Myocyte (in vitro differentiated cells): ENCODE measurements at places on chromosomes 12 and 14. TPM values are rescaled to one million over a fixed set of nuclear protein-coding genes. Genes with fewer than 3 reads are reported as not detected.
A peak's percentile ranks its signal among the peaks of the same experiment; 100 is the strongest.

Gene STRAP
- total RNA-seq = 116 and 121 TPM in 2 replicates

Gene NEDD1
- total RNA-seq = 23.8 and 27.7 TPM in 2 replicates

Gene HOXC5
- total RNA-seq = 1.2 and 1.4 TPM in 2 replicates

Gene A2ML1
- not detected in 2 replicates for total RNA-seq

Gene CABP1
- total RNA-seq = not detected in 2 replicates

Gene CEP170B
- 45.5 and 58.2 TPM in 2 replicates for total RNA-seq

Gene RTN1
- 0.29 and 0.36 TPM in 2 replicates for total RNA-seq

GRCh38 chr12:111557271-111558106, 41.6 kb downstream of the ATXN2 start:
- DNase-seq = no peak

DNA sequence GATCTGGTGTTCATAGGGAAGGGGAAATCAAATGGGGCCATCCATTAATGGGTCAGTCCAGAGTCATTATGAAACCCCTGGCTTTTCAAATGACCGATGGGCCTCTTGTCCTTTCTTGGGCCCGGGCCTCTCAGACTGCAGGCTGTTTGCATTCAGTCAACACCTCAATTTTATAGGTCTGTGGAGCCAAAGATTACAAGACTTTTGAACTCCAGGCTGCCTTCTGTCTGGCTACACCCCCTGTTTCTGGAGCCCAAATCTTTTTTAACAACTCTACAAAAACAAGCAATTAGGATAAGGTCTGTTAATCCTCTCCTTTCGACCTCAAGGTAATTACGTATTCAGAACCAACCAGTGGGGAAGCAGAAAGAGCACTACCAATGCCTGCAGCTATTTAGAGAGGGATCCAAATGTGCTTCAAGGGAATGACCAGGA, 35.6 kb downstream of the DUSP6 start:
- no peak for DNase-seq

- DNase-seq = no peak
These were observed 26.6 kb downstream of the ATF7 start for GRCh38 chr12:53599579-53599978.

DNA sequence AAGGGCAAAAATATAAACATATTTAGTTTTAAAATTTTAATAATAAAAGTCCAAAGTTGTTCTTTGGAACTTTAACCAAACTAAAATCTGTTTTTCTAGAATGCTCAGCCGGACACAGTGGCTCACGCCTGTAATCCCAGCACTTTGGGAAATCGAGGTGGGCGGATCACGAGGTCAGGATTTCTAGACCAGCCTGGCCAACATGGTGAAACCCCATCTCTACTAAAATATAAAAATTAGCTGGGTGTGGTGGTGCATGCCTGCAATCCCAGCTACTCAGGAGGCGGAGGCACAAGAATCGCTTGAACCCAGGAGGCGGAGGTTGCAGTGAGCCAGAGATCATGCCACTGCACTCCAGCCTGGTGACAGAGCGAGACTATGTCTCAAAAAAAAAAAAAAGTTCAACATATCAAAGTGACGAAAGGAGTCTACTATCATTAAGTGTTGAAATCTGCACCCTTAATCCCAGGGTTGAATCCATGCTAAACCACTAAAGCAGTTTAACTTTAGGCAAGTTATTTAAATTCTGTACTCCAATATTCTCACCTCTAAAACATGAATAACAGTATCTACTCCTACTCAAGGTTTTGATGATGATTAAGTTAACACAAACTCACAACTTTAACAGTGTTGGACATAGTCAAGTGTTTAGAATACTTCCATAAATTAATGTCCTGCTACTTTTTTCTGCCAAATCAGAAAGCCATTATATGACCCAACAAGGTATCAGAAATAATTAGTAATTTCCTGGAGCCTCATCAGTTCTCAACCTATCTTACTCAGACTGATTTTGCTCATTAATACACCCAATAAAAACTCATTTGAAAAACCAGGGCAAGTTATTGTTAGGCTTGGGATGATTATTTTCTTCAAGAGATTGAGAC, 11.0 kb downstream of the HNRNPC start:
- DNase-seq = no peak

DNA sequence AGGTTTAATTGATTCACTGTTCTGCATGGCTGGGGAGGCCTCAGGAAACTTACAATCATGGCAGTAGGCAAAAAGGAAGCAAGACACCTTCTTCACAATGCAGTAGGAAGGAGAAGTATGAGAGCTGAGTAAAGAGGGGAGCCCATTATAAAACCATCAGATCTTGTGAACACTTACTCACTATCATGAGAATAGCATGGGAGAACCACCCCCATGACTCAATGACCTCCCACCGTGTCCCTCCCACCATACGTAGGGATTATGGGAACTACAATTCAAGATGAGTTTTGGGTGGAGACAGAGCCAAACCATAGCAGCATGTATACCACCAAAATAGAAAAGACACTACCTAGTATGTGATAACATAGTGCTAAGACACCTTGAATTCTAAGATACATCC, 2.9 kb upstream of the HMGA2 start:
- DNase-seq = no peak

GRCh38 chr14:56676042-56676441, 96.4 kb downstream of the TMEM260 start:
- no peak for DNase-seq

DNA sequence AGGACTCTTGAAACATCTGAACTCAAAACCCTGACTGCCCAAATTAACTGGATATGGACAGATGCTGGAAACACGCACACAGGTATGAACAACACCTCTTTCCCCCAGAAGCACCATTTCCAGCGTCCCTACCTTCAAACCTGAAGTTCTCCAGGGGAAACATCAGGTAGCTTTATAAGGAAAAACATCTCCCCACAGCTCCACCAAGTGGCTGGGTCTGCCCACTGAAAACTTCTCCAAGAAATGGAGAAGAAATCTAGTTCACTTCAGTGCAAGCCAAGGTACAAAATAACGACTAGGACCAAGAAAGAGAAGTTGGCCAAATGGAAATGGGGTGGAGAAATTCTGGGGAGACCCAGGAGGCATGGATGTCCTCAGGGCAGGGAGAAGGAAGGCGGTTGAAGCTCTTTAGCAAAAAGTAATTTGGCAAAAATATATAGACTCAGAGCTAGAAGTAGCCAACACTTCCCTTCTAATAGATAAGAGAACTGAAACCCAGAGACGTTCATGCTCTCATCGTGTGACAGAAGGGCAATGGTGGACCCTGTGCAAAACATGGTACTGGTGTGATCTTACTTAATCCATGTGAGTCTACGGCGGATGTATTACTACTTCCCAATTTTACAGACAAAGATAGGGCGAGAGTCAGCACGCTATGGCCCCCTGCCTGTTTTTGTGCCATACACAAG, 10.5 kb upstream of the NUAK1 start:
- peak; percentile 46 for DNase-seq

- DNase-seq = peak; percentile 22
These were observed 976 bp downstream of the PEX5 start for GRCh38 chr12:7190268-7191055.

- no peak for DNase-seq
These were observed 5.7 kb downstream of the FNTB start for GRCh38 chr14:64992328-64992885.

DNA sequence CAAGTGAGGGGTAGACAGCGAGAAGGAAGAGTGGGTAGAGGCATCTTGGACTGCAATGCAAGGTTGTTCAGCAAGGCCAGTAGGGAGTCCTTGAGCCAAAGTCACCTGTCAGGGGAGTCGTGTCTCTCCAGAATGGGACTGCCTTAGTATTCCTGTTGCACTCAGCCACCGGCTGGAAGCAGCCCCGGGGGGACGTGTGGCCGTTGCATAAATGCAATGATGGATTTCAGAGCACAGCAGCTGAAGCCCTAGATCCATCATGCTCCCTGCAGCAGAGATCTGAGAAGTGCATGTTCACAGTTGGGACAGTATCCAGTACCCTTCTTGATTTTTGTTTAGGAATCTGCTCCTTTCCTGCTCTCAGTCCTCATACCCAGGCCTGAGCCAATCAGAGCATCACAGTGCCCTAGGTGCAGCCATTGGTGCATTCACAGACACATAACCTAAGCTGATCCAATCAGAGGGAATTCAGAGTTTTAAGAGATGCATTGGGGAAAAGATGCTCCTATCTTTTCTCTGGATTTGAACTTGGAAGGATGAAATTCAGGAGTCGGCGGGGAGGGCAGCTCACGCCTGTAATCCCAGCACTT, 62.9 kb downstream of the HSPB8 start:
- DNase-seq = no peak

DNA sequence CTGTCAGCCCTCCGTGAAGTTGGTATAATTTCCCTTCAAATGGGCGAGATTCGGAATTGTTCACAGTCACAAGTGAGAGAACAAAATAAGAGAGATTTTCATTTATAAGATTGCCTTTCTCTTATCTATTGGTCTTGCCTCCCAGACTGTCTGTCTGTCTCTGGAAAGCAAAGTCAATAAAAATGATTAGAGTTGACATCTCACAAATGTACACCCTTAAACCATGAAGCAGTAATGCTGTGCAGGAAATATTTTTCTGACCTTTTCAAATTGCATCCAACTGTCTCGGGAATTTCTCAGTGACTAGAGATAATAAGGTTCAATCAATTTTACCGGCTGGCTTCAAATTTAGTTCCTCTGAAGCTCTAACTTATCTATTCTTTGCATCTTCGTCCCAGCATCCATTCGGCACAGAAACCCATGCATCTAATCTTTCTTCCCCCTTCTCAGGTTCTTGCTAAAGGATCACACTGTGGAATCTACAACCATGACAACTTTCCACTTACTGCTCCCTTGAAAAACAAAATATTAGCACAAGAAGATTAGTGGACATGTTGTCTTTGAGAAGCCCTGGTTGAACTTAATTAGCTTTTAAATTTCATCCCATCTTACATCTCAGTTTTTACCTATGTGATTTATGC, 93.1 kb downstream of the RMST start:
- no peak for DNase-seq

DNA sequence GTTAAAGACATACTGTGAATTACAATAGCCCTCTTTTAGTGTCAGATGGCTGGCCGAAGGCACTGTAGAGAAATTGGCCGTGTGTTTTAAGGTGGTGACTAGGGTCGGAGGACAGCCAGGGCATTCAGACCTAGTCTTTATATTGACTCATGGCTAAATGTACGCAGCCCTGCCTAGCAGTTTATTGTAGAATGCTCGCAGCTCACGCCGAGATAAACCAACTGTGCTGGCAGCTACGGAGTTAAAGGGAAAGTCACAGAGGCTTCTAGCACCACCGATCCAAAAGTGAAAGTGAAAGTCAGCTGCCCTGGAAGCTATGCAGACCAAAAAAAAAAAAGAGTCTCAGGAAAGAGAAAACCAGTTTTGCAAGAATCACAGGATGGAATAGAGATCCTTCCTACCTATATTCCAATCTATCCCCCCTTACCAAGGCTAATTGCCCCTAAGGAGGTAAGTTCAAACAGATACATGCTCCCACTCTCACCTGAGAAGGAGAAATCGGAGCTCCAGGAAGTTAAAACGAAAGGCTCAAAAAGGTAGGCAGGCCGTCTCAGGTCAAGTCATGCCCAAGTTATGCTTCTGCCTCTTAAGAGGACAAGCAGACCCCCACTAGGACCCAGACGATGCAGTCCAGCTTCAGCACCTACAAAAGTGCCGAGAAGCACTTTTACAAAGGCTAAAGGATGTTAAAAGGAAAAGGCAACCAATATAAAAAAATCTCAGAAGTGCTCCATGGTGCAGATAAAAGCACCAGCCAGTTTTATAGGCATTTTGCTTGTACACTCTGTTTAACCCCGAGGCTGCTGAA, 24.8 kb downstream of the KLRK1 start:
- DNase-seq = peak; percentile 86

GRCh38 chr14:101173698-101174521, 270.4 kb upstream of the RTL1 start:
- DNase-seq = no peak

- no peak for DNase-seq
These were observed 18.1 kb upstream of the MAPKAPK5 start for GRCh38 chr12:111823891-111824290.

- DNase-seq = no peak
These were observed 23.8 kb upstream of the PLD4 start for GRCh38 chr14:104900639-104901512.

GRCh38 chr12:12819752-12820311, 6.7 kb downstream of the DDX47 start:
- DNase-seq = peak; percentile 78
